ENCODE measurements at places on chromosomes 16 and 17.

DNA sequence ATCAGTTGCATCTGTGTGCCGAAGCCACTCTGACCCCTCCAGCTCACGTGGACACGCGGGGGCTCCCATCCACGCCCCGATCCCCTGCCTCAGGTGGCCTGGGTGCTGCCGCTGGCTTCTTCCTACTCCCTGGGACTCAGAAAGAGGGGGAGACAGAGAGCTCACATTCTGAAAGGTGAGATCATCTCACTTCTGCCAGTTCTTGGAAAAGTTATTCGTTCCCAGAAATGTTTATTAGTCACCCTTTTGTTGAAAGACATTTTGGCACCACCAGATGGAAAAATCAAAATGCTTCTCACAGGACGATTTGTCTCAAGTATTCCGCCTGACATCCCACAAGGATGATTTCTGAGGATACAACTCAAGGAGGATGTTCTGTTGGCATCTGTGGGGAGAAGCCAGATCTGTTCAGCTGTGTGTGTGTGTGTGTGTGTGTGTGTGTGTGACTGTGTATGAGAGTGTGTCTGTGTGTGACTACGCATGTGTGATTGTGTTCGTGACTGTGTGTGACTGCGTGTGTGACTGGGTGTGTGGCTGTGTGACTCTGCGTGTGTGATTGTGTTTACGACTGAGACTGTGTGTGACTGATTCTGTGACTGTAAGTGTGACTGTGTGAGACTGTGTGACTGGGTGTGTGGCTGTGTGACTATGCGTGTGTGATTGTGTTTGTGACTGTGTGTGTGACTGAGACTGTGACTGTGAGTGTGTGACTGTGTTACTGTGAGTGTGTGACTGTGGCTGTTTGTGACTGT lies 207.3 kb downstream of the NTN1 start:
- no peak for DNase-seq

GRCh38 chr16:3859889-3860288 lies 20.6 kb downstream of the CREBBP start:
- no peak for DNase-seq

DNA sequence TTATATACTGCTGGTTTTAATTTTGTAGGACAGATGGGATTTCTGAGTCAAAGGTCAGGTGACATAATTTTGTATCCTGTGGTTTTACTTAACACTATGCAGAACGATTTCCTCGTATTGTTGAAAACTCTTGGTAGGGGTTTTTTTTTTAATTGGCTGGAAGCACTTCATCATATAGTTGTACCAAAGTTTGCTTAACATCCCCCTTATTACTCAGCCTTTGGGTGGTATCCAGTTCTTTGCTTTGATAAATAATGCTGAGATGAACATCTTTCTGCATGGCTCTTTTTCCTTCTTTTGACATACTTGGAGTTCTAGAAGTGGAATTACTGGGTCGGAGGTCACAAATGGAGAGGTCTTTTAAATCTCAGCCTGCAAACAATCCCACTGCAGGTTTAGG lies 419.1 kb downstream of the MAF start:
- DNase-seq: no peak

DNA sequence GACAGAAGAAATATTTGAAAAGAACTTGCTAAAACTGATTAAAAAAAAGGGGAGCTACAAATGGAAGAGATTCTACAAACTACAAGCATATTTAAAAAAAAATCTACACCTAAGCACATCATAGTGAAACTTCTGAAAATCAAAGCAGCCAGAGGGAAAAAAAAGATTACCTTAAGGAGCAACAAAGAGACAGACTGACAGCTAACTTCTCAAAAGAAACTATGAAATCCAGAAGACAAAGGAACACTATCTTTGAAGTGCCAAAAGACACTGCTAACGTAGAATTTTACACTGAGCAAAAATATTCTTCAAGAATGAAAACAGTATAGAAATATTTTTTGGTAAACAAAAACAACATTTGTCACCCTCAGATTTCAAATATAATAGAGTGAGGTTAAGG lies 151.2 kb downstream of the MYO1D start:
- DNase-seq: no peak

DNA sequence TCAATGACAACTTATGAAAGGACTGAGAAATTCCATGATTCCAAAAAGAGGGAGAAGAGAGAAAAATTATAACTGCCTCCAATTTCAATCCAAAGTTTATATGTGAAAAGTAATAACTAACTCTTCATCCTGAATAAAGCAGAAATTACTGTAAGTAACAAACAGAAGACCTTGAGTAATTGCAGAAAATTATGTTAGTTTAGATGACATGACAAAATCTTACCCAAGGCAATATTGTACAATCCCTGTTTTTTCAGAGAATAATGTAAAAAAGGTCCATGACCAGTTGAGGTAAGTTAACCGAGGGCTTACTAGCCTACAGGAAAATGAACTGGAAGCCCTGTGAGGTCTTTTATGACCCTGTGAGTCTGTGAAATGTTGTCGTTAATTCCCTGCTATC lies 949.5 kb upstream of the SOX9 start:
- DNase-seq: no peak

DNA sequence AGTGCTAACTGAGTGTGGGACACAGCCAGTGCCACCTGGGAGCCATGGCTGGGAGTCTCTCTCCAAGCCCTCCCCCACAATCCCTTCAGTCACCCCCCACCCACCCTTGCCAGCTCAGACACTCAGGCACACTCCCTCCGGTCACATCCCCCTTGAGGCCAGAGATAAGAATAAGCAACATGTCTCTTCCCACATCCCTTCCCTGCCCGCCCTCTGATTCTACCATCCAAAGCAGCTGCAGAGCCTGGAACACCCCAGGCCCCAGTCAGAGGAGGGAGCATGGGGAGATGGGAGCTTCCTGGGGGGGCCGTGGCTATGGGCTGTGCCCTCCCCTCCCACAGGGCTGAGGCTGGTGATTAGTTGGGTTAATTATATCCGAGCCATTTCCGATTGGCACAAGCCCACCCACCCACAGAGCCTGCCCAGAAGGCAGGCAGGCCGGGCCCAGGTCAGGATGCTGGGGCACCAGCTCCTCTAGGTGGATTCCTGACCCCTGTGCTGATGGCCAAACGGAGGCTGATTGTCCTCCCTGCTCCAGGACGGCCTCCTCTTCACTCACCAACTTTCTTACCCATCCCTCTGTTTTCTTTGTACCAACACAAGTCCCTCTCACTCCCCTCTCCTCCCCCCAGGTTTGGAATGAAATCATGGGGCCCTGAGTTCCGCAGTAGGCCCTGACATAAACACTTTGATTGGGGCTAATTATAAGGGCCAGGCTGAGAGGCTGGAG lies 28.6 kb upstream of the MEIOC start:
- DNase-seq: no peak

- no peak for DNase-seq
Measured at GRCh38 chr16:85552980-85553435, 60.1 kb upstream of the GSE1 start.

DNA sequence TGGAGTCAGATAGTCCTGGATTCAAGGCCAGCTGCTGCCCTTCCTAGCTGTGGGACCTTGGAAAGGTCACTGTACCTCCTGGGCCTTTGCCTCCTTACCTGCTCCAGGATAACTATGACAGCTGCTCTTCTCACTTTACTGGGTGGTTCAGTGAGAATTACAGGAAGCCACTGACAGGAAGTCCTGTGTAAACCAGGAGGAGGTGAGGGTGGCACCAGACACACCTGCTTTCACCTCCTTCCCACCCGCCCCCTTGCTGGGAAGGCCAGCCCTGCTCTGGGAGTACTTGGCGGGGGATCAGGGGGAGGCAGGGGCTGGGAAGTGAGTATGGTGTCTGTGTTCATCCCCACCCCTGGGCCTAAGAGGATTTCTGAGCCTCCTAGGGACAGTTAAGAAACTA lies 42.6 kb downstream of the CPNE2 start:
- DNase-seq: no peak

DNA sequence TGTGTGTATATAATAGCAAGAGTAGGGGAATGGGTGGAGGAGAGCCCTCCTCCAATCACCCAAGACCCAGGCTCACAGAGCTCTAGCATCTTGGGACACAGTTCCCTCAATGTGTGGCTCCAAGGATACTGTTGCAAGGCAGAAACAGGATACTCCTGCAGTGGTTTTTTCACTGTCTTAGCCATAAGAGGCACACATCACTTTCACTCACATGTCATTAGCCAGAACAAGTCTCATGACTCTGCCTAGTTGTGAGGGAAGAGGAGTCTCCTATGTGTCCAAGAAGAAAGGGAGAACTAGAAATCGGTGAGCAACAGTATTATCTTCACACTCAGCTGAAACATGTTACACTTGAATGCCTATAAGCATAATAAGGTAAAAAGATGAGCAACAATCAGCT lies 11.1 kb upstream of the NUDT7 start:
- DNase-seq: no peak

GRCh38 chr17:66493283-66494019 lies 191.0 kb downstream of the PRKCA start:
- no peak for DNase-seq

- no peak for DNase-seq
Measured at GRCh38 chr17:10048629-10049350, 143.7 kb upstream of the RCVRN start.

DNA sequence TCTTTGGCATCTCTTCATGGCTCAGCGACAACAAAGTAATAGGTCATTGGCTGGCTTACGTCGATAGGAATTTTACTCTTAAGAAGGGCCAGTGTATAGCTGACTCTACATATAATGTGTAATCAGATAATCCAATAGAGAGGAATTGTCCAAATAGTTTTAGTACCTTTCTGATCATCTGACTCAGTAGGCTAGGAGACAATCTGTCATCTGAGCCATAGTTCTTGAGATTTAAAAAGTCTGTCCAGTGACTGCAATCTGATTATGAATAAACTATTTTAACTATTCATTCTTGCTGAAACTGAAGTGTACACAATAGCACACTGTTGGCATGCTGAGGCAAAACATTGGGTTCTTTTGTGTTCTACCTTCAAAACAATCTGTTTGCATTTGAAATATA lies 21.4 kb upstream of the NOL11 start:
- DNase-seq: no peak

DNA sequence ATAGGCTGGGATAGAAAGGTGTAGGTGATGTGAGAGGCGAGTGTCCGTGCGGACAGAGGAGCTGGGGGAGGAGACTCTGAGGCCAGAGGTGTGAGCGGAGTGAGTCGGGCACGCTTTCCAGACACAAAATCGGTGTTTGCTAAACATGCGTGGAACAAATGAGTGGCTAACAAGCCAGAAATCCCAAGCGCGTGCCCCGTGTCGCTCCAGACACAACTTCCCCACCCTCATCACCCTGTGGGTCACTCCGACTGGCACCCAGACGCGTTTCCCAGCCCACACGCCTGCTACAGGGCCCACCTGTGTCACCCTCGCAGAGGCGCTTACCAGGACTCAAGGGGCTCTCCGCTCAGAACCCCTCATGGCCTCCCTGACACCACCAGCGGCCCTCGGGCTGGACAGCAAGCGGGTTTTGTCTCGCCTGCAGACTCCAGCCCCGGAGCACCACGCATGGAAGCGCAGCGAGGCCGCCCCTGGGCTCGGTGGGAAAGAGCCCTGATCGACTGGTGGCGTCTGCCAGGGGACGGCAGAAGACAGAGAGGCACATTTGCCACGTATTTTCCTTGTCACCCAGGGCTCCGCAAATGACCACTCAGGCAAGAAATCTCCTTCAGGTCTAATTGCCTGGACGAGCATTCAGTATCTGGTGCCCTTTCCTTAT lies 6.0 kb upstream of the RPH3AL start:
- DNase-seq: no peak

DNA sequence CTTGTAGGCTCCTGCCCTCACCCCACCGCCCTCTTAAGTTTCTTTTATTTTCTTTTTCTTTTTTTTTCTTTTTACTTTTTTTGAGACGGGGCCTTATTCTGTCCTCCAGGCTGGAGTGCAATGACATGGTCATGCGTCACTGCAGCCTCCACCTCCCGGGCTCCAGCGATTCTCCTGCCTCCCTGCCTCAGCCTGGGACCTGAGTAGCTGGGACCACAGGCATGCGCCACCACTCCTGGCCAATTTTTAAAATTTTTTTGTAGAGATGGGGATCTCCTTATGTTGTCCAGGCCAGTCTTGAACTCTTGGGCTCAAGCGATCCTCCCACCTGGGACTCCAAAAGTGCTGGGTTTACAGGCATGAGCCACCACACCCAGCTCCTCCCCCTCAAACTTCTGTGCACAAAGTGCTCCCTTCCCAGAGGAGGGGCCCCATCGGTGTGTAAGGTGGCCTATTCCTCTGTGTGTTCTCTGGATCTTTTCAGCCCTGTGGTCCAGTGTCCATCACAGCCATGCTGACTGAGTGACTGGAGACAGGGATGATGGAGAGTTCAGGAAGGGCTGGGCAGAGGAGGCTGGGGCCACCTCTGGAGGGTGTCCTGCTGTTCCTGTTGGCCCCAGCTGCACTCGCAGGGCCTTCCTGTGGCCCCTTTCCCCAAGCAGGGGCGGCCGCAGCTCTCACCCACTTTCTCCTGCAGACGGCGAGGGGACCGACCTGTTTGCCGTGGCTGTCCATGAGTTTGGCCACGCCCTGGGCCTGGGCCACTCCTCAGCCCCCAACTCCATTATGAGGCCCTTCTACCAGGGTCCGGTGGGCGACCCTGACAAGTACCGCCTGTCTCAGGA lies 8.9 kb upstream of the IL32 start:
- no peak for DNase-seq

GRCh38 chr16:47008174-47008573 lies 34.7 kb upstream of the DNAJA2 start:
- no peak for DNase-seq

GRCh38 chr16:12771341-12771798 lies 32.3 kb downstream of the CPPED1 start:
- DNase-seq: no peak

GRCh38 chr16:29824589-29825144 lies 4.4 kb downstream of the MVP start:
- DNase-seq: peak; percentile 60

DNA sequence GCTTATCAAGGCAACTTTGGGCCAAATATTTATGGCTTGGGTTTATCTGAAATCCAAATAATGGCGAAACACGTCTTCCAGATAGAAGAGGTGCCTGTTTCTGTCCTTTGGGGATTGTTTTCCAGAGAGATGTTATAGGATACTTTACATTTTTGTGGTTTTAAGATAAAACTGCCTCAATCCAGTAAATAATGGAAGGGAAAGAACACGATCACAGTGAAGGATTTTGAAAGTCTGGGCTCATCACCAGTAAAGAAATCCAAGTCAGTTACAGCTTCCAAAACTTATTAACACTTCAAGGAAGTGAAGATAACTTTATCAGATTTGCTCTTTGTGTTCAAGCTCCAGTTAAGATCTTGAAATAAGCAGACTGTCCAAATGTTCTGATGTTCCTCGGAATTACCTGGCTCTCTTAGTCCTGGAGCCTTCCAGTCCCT lies 30.1 kb downstream of the DNAH2 start:
- DNase-seq: no peak

DNA sequence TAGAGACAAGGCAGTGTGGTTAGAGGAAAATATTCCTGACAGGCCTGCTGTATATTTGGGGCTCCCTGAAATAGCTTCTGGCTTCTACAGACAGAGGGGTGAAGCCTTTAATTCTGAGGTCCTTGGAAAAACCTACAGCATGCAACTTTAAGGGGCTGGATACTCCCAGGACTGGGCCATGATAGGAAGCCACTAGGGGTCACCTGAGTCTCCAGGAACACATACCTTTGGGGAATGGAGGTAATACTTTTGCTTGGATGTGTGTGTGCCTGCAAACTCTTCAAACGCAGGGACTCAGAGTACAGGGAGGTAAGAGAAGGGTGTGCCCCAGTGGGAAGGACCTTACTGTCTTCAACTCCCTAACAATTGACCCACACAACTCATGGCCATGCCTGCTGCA lies 4.1 kb downstream of the ASIC2 start:
- DNase-seq: no peak

- DNase-seq: no peak
Measured at GRCh38 chr17:5695480-5695879, 111.2 kb upstream of the NLRP1 start.
